Fibroblast of mammary gland (primary cell): ENCODE measurements at places on chromosomes 11 and 22.

DNA sequence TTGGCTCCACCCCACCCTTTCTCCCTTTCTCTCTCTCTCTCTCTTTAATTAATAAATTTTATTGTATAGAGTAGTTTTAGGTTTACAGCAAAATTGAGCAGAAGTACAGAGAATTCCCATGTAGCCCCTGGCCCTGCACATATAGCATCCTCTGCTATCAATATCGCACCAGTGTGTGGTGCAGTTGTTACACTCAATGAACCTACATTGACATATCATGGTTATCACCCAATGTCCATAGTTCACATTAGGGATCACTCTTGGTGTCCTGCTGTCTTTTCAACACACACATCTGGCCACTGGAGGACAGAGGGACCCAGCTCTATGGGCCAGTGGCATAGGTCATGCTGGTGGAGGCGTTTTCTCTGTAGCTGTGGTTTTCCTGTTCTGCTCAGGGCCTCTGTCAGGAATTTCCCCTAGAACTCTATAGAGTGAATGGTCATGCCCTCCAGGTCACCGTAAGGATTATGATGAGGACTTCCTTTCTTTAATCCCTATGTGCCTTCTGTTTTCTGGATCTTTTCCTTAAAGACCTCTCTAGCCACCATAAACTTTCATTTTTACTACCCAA, 98.2 kb upstream of the NAV2 start:
- DNase-seq: no peak

DNA sequence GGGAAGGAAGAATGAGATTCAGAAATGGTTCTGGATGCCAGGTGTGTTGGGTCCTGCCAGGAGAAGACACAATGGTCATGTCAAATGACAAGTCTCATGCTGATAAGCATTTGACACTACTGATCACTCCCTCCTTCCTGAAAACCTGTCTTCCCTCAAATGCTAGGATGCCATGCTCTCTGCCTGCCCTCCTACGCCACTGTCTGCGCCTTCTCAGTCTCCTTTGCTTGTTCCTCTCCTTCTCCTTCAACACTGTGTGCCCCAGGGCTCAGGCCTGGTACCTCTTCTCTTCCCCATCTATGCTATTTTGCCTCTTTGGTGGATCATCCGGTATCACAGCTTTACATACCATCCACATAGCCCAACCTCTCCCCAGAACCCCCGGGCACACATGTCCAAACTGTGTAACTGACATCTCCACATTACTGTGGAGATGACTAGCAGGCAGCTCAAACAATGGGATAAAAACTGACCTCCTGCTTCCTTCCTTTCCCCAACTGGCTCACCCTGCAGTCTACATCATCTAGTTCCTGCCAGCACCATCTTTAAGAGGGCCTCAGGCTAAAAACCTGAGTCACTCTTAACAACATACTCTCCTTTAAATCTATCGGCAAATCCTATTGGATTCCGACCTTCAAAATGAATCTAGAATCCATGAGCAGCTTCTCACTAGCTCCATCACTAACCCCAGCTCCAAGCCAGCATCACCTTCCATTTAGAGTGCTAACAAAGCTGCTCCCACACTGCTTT, 8.2 kb downstream of the AP1B1 start:
- no peak for DNase-seq

DNA sequence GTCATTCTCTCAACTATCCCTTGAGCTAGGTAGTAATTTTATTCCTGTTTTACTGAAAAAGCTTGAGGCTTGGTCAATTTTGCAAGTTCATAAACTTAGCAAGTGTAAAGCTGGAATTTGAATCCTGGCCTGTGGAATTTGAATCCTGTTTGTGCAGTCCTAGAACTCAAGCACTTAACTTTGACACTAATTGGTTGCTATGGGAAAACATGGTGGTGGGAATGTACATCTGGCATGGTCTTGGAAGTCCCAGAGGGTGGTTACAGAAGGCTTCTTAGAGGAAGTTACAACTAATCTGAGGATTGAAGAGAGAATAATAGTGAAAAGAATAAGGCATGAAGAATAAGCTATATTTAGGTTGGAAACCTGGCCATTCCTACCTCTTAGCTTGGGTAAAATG, 66.5 kb upstream of the LIN7C start:
- no peak for DNase-seq

DNA sequence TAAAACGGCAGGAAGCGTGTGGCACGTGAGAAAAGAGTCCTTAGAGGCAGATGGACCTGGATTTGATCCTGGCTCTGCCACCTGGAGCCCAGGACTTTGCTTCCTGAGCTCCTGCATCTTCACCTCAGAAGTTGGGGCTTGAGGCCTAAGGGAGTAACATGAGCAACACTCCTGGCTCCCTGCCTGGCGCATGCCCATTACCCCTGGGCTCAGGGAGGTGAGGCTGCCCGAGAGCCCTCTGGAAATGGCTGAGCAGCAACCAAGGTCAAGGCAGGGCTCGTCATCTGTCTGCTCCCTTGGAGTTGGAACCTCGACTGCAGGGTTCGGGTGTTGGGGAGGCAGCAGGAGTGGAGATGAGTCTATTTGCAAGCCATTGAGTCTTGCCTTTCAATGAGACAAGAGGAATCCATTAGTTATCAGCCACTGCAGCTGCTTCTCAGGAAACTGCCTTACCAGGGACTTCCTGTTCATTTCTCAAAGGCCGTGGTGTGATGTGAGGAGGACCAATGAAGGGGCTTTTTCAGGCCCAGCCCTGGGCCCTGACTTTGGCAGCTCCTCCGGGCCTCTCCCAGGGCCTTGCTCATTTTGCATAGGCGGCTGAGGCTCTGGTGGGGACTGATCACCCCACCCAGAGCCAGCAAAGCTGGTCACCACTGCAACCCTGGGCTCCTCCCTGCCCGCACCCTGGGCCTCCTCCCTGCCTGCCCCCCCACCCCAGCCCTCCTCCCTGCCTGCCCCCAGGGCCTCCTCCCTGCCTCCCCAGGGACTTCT, 6.4 kb downstream of the FADS2 start:
- peak; percentile 88 for DNase-seq

GRCh38 chr11:120196826-120197225, 14.0 kb upstream of the OAF start:
- DNase-seq: no peak

DNA sequence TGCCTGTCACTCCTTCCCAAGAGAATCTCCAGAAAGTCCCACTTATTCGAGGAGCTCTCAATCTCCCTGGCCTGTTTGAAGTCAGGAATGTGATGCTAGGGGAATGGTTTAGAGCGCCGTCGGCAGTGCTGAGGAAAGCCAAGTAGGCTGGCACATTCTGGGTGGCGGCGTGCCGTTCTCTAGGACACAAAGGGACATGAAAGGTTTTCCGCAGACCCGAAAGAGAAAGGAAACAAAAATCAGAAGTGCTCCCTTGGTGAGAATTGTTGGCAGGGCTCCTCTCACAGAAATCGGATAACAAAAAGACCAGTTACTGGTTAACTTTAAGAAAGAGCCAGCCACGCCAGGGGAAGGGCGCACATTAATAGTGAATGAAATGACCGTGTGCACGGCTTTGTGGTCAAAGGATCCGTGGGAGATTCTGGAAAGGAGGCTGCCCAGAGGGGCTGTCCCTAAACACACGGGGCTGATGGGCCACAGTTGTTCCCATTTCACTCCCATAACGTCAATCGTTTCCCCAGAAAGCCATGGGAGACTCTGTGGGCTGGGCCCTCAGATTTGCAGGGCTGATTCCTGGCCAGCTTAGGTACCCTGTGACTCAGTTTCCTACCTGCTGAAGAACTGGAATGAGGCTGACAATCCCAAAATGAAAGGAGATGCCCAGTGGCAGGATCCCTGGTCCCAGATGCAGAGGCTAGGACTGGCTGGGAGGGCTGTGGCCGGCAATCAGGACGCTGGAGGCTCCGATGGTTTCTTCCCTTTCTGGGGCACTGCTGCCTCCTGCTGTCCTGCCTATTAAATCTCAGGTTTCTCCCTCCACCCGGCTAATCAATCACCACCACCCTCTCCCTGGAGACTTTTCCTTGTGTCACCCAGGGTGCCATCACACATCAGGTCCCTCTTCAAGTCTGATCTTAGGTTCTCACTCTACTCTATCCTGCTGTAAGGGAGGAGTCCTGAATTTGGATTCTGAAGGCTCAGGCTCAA, 82.3 kb downstream of the RCN1 start:
- DNase-seq: peak; percentile 68

DNA sequence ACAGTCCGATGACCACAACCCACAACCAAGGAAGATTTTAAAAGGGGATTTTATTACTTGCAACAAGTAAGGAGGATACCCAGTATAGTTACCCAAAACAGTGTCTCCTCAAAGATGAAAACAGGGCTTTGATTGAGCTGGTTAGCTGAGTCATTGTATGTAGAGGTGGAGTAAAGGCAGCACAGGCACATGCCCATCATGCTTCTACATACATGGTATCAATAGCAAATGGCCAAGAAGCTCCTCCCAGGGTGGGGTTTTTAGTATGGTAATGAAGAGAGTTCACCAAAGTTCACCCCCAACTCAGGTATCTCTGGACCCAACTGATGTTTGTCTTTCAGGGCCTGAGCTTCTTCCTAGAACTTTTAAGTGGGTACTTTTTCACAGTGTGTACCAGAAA, 157.1 kb upstream of the CEP126 start:
- no peak for DNase-seq

DNA sequence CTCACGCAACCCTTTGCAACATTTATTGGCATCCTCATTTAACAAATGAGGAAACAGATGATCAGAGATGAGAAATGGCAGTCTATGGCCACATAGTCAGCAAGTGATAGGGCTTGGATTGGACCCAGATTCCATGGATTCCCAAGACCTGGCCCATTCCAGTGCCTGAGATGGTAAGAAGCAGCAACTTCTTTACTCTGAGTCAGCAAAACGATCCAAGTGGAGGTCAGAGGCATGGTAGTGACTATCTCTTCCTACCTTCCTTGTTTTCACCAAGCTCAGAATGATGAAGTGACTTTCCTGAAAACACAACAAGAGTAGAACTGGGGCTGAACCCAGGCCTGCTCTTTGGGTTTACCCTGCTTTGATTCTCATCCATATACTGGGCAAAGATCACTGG, 293.1 kb downstream of the TENM4 start:
- no peak for DNase-seq

GRCh38 chr11:122287401-122287800, 171.4 kb upstream of the BLID start:
- DNase-seq: no peak

- DNase-seq: peak; percentile 33
These were observed 396 bp upstream of the CFAP300 start for GRCh38 chr11:102046841-102047240.

DNA sequence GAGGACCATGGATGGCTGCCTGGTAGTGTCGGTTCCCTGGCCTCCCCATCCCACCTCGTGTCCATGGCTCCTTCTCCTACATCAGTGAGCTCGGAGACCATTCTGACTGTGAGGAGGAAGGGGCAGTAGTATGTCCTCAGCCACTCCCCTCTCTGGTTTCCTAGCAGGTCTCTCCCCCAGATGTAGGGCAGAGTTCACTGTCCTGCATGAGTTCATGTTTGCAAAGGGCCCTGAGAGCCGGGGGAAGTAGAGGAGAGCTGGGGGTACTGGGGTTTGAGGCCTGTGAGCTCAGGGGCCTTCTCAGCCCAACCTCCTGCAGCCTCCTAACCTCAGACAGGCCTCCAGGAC, 18.4 kb upstream of the ST3GAL4 start:
- DNase-seq: no peak
